Stimulated activated CD4-positive, alpha-beta T cell treated with anti-CD3 and anti-CD28 coated beads, Interleukin-4, amount 100 ng/mL, for 1 hour (primary cell): ENCODE measurements at places on chromosomes 4 and X.

DNA sequence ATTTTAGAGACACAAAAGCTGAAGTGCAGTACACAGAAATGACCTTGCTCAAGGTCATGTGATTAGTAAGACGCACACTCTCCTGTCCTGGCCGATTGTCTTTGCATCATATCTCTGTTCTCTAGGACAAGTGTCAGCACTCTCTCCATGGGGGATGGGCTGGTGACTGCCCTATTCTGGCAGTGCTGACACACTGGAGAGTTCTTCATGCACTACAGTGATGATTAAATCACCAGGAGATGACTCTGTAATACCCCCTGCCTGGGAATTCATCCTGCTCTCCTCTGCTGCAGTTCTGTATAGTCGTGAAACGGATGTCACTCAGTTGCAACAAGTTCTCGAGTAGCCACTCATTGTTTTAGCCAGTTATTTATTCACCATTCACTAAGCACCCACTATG is 5.3 kb upstream of the SHISA3 start:
- DNase-seq, result no peak

- DNase-seq, result no peak
These were observed 422.5 kb downstream of the ZIC3 start for GRCh38 chrX:137988470-137988869.

DNA sequence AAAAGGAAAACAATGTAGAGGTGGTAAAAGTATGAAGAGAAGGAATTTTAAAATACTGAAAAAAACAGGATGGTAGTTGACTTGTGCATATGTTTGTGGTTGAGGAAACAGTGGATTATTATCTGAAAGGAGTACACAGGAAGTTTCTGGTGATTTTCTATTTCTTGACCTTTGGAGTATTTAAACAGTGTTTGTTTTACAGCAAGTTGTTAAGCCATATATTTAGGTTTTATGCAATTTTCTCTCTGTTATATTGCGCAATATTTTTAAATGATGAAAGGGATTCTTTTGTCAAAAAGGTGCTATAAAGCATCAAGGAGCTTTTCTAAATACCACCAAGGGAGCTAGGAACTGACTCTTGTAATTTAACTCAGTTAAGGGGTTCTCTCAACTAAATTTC is 343.1 kb upstream of the MAOA start:
- no peak for DNase-seq

GRCh38 chr4:139873111-139873860 is 207.7 kb downstream of the MGST2 start:
- no peak for DNase-seq

DNA sequence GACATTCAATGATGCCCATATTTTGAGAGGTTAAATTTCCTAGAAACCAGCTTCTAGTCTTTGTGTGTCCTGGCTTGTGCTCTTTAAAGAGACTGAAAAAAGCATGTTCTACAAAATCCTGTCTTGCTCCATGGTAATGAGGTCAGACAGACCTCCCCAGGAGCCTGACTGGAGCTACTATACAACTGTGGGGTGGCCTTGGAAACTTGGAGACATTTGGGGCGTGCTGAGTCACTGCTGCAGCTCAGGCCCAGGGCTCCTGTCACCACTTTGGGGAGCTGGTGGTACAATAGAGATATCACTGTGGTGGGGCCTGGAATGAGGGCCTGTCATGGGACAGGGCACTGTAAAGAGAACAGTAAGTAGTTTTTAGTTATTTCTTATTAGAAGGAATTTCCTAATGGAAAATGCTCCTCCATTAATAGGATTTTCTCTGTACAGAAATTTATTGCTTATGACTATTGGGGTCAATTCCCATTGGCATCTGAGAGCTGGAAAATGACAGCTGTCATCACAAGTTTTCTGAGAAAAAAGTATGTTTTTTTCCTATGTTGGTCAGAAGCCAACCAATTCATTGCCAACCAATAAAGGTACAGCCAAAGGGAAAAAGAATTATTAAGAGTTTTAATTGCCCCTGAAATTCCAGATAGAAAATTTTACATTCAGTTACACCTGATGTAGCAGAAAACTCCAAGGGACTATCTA is 207.4 kb upstream of the JADE1 start:
- no peak for DNase-seq

DNA sequence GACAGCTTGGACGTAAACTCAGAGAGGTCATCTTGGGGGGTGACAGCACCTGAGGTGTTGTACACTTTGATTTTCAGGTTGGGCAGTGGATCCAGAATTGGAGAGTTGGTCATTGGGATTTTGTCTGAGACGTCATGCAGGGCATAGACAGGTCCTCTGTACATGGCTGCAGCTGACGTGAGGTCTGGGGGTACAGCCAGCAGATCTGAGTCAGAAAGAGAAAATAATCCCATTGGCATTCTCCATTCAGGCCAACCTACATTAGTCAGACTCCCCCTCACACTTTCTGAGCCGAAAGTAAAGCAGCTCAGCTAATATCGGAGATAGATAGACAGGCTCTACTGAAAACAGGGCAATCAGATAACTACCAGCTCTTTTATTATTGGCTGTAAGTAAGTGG is 329.7 kb downstream of the UNC5C start:
- no peak for DNase-seq

- no peak for DNase-seq
These were observed 124.5 kb upstream of the ARSJ start for GRCh38 chr4:114103908-114104307.

- no peak for DNase-seq
These were observed 149.1 kb downstream of the SLC39A8 start for GRCh38 chr4:102196221-102196620.

GRCh38 chrX:132745593-132745992 is 212.8 kb downstream of the HS6ST2 start:
- DNase-seq, result no peak

DNA sequence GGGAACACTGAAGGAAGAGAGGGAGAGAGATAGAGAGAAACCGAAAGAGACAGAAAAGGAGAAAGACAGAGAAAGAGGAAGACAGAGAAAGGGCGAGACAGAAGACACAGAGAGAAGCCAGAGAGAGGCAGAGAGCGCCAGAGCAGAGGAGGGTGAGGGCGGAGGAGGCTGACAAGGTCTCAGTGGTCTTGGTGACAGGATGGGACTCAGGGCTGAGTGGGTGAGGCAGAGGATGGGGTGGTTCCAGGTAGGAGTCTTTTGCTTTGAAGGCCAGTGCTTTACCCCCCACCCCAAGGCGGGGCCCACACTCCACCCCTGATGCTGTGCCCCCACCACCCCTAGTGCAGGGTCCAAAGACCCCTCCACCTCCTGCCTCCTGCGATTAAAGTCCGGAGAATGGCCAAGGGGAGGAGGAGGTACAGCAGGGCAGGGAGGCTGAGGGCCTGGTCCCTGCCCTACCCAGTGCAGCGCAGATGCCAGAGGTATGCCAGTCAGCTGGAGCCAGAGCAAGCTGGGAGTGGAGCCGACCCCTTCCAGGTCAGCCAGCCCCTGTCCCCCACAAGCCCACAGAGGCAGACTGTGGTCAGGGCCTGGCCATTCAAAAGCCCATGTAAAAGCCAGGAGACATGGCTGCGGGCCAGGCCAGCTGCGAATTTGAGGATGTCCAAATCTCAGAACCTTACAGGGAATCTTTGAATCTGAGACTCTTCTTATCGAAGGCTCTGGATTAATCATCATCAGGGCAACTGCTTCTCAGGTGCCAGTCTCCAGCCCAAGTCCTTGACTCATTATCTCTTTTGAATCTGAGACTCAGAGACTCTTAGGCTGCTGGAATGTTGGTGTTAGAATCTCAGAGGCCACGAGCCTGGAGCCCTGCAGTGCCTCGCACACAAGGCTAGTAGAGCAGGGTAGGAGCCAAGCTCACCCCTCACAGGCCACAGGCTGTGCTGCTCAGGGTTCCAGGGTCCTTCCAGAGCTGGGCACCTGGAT is 758 bp downstream of the IQSEC2 start:
- no peak for DNase-seq

DNA sequence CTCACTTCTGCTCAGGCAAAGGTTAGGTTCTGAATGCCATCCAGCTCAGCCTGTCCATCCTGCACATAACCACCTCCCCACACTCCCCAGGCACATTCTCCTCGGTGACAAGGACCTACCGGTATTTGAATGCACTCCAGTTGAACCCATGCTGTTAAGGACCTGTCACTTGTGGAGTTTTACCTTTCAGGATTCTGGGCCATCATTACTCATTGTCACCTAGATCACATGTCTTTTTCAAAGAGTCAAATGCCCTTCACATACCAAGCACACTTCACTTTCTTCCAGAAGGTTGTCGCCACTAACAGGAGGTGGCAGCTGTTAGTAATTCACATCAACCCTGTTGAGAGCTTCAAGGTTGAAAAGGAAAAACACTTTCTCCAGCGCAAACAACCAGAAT is 218.3 kb downstream of the SOWAHB start:
- no peak for DNase-seq

- DNase-seq, result no peak
These were observed 8.0 kb upstream of the ODAPH start for GRCh38 chr4:75547647-75548387.

DNA sequence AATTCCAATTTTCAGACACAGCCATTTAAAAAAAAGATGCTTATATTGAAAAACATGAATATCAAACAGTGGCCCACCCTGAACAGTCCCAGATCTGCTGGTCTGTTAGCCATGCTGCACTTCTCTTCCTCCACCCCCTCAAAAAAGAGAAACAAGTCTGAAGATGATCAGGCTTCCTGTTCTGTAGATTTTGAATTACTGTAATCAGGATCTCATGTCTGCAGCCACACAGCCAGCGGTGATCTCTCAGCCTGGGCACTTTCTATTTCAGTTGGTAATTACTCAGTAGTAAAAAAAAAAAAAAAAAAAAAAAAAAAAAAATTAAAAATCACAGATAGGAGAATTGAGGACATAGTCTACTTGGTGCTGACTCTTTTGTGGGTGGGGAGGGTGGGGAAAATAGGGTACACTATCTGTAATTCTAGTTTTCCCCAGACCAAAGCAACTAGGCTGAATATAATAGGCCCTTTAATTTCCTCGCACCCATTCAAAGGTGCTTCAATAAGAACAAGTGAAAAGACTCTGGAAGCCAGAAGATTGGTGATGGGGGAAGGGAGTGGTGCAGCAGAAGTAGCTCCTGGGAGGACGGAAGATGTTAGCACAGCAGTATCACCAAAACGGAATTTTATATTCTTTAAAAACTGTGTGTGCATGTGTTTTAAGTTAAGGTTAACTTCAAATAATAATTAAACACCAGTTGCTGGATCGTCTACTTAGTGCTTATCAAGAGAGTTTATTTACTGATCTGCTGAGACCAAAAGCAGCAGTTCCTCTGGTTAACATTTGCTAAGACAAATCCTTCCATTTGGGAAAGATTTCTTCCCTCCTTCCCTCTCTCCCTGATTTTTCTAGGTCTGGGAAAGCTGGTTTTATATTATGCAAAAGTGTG is 47.0 kb downstream of the SPRY1 start:
- no peak for DNase-seq

GRCh38 chr4:112938461-112939058 is 110.9 kb upstream of the ANK2 start:
- no peak for DNase-seq

DNA sequence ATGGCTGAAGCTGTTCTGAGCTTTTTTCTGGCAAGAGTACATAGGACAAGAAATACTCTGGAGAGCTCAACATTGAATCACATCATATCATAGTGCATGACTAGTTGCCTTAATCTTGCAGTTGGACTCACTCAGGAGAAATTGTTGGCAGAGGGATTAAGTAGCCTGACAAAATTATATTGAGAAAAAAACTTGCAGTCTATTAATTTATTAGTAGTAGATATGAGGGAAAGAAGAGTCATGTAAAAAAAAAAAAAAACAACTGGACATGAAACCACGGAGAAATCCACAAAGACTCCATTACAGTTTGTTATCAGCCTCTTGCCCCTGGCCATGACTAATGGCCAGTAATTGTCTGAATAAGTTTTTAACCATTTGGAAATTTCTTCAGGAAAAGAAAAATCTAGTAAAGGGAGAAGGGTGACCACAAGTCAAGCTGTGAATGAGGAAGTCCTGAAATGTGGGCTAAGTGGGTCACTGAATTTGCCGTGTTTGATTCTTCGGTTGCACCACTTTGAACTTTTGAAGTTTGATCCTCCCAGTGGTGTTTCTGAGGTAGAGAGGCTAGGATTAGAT is 45.6 kb downstream of the FHL1 start:
- no peak for DNase-seq

DNA sequence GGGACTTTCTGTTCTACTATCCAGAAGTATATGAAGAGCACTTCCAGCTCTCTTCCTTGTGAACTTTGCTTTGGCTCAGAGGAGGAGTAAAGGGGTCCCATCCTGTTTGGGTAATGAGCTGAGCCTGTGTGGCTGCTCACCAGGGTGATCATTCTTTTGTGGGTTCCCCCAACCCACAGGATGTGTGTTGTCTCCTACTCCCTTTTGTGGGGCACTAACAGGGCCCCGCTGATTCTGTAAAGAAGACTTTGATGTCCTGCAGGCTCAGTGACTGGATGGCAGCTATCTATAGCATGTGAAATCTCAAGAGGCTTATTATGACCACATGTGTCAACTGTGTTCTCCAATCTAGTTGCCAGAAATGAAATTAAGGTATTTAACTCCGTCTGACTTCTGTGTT is 40.8 kb downstream of the ZNF518B start:
- DNase-seq, result no peak

DNA sequence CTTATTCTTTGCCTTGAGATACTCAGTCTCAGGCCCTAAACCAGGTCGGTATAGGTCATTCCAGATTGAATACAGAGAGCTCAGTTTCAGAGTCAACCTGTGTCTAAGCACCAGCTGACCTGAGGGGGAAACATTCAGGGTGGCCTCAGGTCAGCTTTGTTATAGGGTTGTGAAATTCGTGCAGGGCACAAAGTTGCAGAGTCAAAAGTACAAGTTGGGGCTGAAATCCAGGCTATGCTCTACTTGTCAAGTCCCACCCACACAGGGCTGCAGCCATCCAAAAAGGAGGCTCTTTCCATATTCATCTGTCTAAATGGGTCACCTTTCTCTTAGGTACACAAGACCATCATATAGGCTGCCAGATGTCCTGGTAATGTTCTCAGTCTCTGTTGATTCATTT is 89.7 kb downstream of the ITIH6 start:
- no peak for DNase-seq

DNA sequence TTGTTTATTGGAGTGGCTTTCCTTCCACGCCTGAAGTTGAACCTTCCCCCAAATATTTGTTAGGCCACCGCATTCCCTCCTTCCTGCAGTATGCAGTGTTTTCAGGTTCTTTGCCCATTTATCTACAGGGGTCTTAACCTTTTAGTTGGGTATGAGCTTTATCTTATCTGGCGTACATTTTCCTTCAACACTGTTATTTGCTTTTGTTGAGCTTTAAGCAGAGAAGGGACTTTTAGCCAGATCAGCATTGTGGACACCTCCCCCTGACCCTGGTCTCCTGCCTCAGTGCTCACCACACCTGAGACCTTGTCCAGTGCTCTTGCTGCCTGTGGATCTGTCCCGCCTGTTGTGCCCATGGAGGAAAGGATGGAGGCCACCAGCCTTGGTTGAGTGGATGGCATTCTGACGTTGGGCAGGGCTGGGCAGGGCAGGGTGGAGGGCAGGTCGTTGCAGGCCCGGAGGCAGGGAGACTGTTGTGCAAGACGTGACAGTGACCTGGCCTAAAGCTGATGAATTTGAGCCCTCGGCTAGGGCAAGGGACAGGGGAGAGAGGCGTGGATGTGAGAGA is 998 bp upstream of the DUSP9 start:
- no peak for DNase-seq
